NCI-H1694 (cell line): ENCODE measurements at places on chromosomes 5 and 9.

- no peak for DNase-seq
Observed at GRCh38 chr9:126796758-126797157, 8.1 kb upstream of the ZBTB43 start.

GRCh38 chr9:78601957-78602565 lies 305.1 kb downstream of the PSAT1 start:
- peak; percentile 90 for DNase-seq

DNA sequence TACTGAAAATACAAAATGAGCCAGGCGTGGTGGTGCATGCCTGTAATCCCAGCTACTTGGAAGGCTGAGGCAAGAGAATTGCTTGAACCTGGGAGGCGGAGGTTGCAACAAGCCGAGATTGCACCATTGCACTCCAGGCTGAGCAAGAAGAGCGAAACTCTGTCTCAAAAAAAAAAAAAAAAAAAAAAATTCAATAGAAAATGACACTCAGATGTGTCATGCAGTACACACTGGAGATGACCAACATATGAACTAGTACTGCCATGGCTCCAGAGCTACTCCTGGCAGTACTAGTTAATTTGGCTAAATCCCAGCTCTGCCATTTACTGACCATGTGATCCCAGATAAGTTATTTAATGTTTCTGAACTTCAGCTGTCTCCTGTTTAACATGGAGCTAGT lies 7.3 kb downstream of the ATOX1 start:
- no peak for DNase-seq

GRCh38 chr9:101342595-101342994 lies 42.2 kb downstream of the BAAT start:
- DNase-seq = no peak

GRCh38 chr5:165579911-165580310 lies 2074.5 kb downstream of the MAT2B start:
- no peak for DNase-seq

GRCh38 chr5:54520940-54521339 lies 3.4 kb downstream of the SNX18 start:
- DNase-seq = no peak

DNA sequence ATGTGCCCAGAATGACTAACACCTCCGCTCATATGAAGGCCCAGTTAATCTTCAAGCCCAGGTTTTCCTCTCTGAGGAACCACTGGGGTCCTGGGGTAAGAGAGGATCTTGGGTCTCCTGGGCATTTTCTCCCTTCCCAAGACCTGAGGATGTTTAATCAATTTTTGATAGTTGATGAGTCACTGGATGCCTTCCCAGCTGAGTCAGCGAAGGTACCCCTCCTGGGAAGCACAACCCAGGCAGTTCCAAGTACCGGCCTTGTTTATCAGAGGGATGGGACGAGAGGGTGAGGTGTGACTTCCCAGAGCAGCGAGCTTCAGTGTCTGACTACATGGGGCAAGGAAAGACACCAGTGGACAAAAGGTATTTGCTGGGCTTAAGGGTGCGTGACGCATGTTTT lies 119.6 kb upstream of the IL12B start:
- DNase-seq = no peak

DNA sequence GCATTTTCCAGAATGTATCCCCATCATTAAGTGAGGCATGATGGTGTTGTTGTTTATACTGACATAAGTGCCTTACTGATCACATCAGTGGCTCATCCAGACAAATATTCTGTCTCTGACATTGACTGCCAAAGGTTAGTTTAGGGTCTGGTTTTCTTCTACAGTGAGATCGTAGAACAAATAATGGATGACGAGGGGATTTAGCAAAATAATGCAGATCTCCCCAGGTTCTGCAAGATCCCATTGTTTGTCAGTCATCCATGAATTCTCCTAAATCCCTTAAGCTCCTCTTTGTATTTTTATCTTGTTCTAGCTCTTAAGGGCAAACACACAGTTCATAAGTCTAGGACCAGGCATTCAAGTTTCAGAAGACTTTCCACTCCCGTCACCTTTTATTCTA lies 93.1 kb upstream of the DHFR start:
- no peak for DNase-seq

GRCh38 chr9:124774129-124774978 lies 2.6 kb upstream of the OLFML2A start:
- DNase-seq = peak; percentile 90

DNA sequence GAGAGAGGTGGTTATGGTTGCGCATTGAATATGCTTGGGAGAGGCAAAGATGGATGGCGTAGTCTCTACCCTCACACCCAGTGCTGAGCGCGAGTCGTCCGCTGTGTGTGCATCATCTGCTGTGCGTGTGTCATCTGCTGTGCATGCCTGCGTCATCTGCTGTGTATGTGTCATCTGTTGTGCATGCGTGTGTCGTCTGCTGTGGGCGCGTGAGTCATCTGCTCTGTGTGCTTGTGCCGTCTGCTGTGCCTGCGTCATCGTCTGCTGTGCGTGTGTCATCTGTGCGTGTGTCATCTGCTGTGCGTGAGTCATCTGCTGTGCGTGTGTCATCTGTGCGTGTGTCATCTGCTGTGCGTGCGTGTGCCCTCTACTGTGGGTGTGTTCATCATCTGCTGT lies 68.0 kb upstream of the IRX4 start:
- no peak for DNase-seq

DNA sequence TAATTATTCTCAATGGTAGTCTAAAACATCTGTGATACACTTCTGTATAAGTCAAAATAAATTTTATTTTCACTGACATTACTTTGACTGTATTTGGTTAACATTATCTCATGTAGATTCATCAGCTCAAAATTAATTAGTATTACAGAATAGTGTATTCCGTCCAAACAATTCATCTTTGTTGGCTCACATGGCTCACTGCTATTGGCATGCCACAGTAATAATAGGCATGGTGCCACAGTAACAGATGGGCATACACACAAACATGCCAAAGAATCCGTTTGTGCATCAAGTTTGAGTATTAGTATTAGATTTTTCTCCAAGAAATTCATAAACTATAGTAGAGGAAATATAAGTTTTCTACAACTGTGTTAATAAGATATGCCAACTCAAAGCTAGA lies 14.2 kb downstream of the AP3B1 start:
- peak; percentile 76 for DNase-seq

GRCh38 chr5:108104448-108104847 lies 277.4 kb downstream of the FBXL17 start:
- DNase-seq = no peak
